ENCODE measurements at places on chromosomes 5 and 9.

DNA sequence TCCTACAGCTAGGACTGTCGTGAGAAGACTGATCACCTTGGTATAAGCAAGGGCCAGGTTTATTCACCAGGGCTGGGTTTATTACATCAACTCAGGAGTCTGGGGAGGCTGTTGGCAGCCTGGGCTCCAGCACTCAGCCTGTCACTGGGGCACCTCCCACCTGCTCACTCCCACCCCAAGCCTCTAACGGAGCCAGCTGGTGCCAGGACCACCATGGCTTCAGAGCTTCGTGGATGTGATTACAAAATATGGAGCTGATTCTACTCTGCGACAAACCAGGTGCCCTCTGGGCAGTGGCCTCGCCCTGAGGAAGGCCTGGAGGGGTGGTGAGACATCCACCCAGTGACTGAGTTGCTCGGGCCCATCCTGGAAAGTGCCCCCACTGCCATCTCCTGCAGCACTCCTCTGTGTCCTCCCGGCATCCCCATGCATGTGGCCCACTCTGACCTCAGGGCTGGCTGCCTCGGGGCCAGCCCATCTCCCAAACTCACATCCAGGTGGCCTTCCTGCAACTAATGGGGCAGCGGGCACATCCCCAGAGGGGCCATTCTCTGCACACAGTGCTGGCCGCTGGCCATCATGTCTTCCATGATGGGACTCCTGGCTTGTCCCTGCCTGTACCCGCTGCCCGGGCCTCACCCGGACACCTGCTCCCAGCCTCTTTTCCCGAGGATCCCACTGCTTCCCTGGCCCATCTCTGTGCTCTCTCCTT is 49.6 kb downstream of the SECISBP2 start:
- no peak for DNase-seq

GRCh38 chr9:128627127-128627715 is 29.4 kb downstream of the DYNC2I2 start:
- DNase-seq = no peak

DNA sequence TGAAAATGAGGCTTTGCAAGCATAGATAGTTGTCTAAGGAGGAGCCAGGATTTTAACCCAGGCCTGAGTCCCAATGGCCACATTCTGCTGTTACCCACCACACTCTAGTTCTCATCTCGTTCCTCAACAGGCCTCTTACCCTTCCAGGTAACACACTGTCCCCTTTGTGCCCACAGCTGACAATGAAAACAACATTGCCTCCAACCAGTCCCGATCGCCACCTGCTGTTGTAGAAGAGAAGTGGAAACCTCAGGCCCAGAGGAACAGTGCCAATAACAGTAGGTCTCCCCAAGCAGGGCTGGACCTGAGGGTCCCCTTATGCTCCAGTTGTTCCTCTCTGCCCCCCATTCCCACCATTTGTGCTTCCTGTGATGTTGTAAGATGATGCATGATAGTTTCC is 30.4 kb downstream of the AMBP start:
- peak; percentile 15 for DNase-seq

- no peak for DNase-seq
Observed at GRCh38 chr5:175685701-175686350, 28.0 kb downstream of the HRH2 start.

DNA sequence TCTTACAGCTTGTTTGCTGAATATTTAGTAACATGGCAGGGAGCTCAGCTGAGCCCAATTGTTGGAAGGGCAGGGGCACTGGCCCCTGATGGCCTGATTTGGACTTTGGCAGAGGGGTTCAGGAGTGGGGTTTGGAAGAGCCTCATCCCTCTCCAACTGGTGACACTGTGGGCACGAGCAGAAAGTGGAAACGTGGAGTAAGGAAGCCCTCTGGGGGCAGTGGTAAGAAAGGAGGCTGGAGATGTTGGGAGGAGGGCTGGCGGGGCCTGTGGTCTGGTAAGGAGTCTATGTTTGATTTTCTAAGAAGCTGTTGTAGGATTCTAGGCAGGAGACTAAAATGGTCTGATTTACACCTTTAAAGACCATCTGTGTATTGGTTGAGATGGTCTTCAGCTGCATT is 208.9 kb downstream of the HSPA4 start:
- no peak for DNase-seq

DNA sequence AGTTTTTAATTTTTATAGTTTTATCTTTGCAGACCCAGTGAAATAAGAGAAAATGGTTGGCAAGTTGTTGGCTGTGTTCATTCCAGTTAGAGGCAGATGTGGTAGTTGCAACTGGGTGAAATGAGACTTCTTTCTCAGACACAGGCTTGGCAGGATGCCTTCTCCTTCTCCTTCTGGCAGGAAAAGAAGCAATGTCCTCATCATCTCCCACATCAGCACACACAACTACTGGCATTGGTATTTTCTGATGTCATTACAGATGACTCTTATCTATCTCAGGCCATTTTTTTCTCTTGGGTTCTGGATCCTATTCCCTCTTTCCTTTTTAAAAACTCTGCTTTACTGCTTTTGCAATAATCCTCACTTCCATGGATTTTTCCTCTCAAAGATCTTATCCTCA is 103.3 kb upstream of the EDIL3 start:
- DNase-seq = no peak

DNA sequence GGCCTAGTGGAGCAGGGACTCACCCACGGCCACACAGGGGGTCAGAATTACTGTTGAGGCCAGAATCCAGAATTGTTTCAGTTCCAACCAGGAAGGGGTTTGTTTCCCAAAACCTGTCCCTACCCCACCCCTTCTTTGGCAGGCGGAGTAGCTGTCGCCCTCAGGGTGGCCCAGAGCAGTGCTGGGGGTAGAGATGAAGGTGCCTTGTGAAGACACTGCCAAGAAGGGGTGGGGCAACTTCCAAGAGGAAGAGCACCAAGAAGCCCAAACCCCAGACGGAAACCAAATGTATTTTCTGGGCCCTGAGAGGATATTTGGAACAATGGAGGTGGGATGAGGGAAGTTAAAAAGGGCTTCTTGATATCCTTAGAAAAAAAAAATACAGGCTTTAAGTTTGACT is 11.4 kb upstream of the NDST1 start:
- DNase-seq = no peak

- DNase-seq = no peak
Observed at GRCh38 chr9:29339387-29339786, 1766.1 kb upstream of the C9orf72 start.

- DNase-seq = no peak
Observed at GRCh38 chr5:119385536-119386128, 29.8 kb downstream of the TNFAIP8 start.

DNA sequence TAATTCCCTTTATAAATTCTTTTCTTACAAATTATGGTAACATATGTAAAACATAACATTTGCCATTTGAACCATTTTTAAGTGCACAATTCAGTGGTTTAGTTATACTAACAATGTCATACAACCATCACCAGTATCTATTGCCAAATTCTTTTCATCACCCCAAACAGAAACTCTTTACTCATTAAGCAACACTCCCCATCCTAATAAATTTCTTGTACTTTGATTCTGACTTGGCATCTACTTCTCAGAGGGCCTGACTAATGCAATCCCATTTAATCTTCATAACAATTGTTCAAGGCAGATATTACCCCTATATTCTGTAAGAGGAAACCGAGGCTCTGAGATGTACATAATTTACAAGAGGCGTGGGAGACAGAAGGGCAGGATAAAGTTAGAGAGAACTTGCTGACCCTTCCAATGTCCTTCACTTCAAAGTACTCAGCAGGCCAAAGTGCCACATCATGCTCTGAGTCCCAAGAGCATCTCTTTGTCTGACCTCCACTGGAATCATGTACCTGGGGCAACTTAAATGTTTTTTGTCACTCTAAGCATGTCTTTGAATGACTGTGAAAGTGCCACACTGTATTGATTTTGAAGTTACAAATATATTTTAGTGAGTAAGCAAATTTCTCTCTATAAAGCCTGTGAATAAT is 255.3 kb downstream of the KIF4B start:
- no peak for DNase-seq

- DNase-seq = no peak
Observed at GRCh38 chr5:150052956-150053712, 33.2 kb downstream of the CSF1R start.

DNA sequence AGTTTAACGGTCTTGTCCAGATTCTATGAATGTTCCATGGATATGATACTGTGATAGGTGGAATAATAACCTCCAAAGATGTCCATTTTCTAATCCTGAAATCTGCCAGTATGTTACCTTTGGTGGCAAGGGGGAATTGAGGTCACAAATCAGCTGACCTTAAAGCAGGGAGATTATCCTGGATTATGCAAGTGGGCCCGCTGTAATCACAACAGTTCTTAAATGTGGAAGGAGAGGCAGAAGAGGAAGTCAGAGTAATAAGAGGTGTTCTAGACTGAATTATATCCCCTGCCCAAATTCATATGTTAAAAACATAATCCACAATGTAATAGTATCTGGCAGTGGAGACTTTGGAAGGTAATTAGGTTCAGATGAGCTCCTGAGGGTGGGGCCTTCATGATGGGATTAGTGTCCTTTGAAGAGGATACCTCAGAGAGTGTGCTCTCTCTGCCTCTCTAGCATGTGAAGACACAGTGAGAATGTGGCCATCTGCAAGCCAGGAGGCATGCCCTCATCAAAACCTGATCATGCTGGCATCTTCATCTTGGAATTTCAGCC is 47.6 kb upstream of the ZFAND5 start:
- no peak for DNase-seq

GRCh38 chr5:72358925-72359324 is 38.8 kb downstream of the PTCD2 start:
- DNase-seq = no peak

GRCh38 chr5:126594748-126595485 is at the start of gene ALDH7A1:
Gene ALDH7A1, minus strand, starts transcription at chr5:126595219. Its CDS starts 21 bp downstream, at chr5:126595198.
- peak; percentile 91 for DNase-seq

DNA sequence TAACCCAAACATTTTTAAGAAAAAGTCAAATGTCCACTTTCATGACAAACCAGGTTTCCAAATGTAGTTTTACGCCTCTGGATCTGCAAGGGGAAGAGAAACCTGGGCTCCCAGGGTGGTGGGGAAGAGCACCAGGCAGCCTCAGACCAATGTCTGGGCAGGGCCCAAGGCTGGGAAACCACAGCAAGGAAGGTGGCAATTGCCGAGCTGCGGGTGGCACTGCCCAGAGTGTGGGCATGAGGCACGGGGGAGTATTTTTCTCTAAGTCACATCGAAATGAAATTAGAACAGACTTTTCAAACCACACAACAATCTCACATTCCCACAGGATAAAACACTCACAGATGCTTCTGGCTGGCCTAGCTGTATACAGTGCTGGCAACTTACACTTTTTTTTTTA is 32.6 kb upstream of the RASGEF1C start:
- no peak for DNase-seq

GRCh38 chr5:135266975-135267374 is 132.1 kb downstream of the MACROH2A1 start:
- no peak for DNase-seq
